Hippocampal formation (tissue), 2 donors: ENCODE measurements at places on chromosomes 11 and 22.

DNA sequence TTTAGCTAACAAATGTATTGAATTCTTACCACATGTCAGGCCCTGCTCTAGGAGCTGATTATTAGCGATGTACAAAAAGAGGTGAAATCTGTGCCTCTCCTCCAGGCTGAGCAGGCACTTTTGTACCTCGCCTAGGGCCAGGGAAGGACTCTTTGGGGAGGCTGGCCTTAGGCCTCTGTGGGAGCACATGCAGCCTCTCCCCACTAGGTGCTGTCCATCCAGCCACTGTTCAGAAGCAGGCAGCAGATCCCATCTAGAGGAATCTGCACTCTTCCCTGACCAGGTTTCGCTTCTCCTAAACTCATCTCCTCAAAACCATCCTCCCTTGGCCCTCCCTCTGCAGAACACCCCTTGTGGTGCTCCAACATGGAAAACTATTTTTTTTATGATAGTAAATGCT is 51.9 kb upstream of the WT1 start:
- DNase-seq = no peak

DNA sequence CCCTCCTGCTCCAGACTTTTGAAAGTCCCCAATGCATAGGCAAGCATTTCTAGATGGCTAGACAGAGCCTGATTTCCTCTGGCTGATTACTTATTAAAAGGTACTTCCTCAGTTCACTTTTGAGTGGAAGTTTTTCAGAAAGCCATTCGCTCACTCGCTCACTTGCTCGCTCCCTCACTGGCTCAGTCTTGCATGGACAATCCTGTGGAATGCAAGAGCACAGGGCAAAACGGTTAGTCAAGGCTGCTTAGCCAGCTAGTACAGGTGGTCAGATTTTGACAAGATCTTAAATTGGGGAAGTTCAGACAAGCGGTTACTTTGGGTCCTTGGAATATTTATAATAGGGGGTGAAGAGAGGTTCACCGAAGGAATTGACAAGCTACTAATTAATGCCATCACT is 101.0 kb downstream of the ARL14EP start:
- DNase-seq = no peak

- no peak for DNase-seq
Measured at GRCh38 chr11:27161071-27161470, 120.5 kb downstream of the BBOX1 start.

GRCh38 chr11:58391879-58392278 is 14.8 kb downstream of the OR5B3 start:
- DNase-seq = no peak

DNA sequence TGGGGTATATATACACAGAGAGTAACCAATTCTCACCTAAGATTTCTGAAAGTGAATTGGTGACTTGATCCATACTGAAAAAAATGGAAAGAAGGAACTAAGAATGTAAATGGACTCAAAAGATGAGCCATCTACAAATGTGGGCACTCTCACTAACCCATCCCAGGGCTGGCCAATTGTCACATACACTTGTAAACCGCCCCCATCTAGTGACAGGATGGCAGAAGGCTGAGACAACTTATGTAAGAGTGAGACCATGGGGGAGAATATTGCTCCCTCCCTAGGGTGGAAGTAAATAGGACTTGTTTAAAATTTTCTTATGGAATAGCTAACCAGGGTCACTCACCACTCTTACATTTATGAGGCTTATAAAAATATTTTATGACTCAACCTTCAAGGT is 377.1 kb upstream of the ISX start:
- no peak for DNase-seq

DNA sequence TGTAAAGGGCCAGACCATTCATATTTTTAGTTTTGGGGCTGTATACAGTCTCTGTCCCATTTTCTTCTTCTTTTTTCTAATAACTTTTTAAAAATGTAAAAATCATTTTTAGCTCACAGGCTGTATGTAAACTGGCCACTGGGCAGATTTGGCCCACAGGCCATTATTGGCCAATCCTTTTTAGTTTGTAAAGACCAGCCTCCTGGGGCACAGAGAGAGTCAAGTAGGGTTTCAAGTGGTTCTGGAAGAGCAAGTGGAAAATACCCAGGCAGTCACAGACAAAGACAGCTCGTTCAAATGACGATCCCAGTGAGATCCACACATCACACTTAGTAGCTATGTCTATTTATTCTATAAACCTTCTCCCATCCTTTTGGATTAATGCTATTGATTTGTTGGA is 150.2 kb upstream of the ARHGAP20 start:
- DNase-seq = no peak

DNA sequence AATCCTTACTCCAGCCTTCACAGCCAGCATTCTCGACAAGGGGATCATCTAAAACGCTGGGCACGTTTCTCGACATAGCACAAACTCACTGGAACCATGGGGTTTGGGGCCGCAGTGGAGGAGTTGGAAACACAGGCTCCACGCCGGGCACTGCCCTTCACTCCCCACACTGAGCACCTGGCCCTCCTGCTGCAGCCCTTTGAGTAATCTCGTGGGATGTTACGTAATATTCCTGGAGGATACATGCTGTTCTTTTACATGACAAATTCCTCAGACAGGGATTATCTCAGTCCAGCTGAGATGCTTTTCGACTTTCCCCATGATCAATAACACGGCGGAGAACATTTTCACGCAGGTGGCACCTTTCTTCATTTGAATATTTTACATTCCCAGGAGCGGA is 408.0 kb downstream of the SHANK2 start:
- DNase-seq = no peak
